Fibroblast of skin of back (primary cell): ENCODE measurements at places on chromosomes 1 and 21.
A peak's percentile ranks its signal among the peaks of the same experiment; 100 is the strongest.

- DNase-seq = no peak
Measured at GRCh38 chr1:87806379-87807094, 477.9 kb downstream of the LMO4 start.

- peak; percentile 24 for DNase-seq
Measured at GRCh38 chr1:39576016-39576657, 453 bp downstream of the PABPC4 start.

DNA sequence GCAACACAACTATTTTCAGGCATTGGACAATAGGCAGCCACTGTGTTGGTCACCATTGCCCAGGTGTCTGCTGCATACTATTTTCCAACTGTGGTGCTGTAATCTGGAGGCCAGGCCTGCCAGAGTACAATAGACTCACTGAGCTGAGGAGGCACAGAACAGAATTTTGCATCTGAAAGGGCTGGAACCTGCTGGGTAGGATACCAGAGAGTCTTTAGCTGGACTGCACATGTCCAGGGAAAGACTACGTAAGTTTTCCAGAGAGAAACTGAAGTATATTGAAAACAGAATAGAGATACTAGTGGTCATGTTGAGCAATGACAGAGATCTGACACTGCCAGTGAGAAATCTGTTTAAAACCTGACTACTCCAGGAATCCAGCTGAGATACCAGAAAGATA lies 200.8 kb downstream of the RASAL2 start:
- DNase-seq = no peak

DNA sequence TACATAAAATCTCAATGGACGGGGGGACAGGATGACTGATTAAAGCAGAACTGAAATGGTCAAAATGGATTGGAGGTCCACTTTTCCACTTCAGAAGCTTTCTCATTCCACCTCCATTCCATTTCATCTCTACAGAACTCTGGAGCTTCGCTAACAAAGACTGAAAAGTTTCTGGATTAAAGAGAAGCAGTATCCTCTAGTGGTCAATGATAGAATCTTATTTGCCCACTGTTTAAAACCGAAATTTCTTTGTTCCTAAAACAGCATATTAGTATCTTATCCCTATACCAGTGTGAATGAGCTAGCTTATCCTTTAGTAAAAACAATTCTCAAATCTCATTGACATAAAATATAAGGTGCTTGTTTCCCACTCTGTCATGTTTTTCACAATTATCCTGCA lies 890.6 kb downstream of the KCNT2 start:
- peak; percentile 54 for DNase-seq

DNA sequence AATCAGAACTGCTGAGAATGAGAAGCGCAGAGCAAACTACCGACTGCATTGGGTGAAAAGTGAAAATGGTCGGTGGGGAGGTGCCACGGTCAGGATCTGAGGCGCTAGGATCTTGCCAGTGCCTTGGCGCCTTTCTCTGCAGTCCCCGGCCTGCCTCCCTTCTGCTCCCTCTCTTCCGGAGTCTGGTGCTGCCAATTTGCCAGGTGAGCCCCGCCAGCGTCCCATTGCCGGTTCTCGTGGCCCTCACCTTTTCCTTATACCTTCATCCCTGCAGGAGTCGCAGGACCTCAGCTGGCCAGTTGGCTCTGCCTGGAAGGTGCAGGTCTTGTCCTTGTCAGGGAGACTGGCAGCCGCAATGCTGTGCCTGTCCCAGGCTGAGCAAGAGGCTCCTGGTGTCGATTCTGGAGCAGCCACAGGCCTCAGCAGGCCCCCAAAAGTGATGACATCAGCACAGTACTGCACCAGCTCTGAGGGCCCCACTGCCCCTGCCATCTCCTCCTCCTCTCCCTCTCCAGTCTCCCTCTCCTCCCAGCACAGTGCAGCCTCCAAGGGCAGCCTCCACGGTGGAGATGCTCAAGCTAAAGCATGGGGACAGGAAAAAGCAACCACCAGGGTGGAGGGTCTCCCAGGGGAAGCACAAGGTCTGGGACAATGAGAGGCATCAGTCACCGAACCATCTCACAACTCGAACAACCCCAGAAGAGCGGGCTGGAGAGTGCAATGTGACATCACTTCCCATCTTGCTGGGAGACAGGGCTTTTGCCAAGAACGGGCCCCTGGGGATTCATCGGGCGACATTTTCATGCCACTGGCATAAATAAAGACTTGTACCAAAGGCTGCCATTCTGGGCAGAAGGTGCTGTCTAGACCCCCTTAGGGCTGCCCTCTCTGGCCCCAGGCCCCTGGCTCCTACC lies 37.1 kb upstream of the H6PD start:
- DNase-seq = no peak

DNA sequence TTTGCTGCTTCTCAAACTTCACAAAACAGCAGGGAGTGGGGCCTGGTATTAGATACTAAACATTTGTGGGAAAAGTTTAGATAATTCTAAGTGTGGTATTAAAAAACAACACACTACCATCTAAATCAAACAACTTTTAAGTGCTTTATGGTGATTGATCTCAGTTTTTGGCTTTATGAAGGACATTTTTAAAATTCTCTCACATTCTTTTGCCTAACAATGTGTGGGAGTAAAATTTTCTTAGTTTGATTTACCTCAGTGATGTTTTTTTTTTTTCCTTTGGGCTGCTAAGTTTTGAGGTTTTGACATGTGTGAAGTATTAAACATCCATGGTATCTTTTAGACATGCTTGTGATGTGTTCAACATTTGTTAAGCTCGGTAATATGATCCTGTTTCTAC lies 116.2 kb downstream of the DISP1 start:
- no peak for DNase-seq

GRCh38 chr1:17976854-17977253 lies 130.7 kb upstream of the IGSF21 start:
- no peak for DNase-seq

DNA sequence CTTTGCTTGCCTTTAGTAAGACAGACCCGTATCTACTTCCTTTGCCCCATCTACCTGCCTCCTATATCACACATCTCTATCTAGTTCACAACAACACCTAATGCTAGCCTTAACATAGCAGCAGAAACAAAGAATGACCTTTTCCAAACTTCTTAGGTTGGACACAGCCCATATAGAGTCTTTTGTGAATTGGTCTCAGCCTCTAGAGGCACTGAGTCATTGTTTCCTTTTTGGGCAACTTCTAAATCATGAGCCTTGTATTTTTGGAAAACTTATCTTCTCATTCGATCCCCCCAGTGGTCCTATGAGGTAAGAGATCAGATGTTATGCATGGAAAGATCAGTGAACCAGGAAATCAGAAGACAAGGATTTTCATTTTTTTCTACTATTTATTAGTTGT lies 679.4 kb upstream of the USP24 start:
- DNase-seq = peak; percentile 61

DNA sequence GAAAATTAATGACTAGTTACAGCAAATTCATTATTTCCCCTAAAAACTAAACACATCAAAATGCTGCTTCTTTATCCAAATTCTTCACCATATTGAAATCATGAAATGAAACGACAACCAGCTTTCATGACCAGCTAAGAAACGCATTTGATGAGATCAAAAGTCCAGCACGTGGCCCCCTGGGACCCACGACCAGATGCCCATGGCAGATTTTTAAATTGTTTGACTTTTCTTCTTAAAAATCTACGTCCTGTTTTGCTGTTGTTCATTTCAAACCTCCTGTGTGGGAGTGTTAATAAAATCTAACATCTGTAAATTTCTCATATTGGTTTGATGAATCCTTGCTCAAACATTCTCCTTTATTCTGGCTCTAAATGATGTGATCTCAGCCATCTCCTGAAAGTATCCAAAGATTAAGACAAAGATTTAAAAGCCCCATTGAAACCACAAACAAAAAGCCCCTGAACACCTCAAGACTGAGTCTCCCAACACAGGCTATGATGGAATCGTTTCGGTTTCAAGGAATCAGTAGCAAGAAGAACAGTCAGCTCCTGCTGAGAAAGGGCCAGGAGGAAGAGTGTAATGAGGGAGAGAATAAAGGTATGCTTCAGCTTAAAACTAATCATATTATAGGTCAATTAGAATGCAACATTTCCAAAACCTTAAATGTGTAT lies 523.6 kb downstream of the SMYD3 start:
- DNase-seq = no peak

DNA sequence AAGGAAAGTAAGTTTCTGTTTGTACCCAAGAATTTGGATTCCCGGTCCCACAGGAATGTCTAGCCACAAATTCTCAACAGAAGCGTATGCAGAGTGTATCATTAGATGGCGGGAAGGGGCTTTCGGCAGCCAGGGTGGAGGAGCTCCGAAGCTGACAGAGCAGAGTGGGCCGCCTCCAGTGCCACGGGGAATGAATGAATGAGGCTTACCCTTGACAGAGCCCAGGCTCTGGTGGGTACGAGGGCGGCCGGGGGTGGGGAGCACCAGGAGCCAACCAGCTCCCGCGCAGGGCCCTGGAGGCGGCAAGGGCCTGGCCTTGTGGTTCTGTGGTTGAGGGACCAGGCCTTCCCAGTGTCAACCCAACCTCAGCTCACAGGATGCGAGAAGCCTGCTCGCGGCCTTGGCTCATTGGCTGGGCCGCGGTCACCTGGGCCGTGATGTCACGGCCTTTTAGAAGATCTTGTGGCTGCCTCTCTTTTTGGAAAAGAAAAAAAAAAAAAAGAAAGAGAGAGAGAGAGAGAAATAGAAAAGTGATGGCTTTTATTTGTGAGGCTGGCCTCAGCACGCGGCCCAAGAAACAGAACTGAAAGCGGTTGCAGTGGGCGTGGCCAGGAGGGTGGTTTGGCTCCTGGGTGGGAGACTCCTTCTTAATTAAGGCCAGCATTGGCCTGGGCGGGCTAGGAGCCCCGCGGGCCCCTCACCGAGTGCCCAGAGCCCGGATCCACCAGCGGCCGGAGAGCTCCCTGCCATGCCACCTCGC lies 34.9 kb upstream of the RUNX3 start:
- DNase-seq = peak; percentile 92

- DNase-seq = no peak
Measured at GRCh38 chr1:153404768-153405167, 11.6 kb upstream of the S100A7A start.

GRCh38 chr1:222709700-222710153 lies 2.6 kb downstream of the AIDA start:
- DNase-seq = no peak

DNA sequence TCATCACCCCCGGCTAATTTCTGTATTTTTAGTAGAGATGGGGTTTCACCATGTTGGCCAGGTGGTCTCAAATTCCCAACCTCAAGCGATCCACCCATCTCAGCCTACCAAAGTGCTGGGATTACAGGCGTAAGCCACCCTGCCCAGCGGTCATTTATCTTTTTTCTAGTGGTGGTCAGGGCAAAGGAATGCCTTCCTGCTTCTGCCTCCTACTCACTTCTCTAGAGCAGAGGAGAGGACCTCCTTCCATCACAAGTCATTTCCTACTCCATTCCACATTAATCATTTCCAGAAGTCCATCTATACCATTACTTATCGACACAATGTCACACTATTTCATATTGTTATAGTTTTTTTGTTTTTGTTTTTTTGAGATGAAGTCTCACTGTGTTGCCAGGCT lies 13.3 kb downstream of the FBXO42 start:
- peak; percentile 43 for DNase-seq

DNA sequence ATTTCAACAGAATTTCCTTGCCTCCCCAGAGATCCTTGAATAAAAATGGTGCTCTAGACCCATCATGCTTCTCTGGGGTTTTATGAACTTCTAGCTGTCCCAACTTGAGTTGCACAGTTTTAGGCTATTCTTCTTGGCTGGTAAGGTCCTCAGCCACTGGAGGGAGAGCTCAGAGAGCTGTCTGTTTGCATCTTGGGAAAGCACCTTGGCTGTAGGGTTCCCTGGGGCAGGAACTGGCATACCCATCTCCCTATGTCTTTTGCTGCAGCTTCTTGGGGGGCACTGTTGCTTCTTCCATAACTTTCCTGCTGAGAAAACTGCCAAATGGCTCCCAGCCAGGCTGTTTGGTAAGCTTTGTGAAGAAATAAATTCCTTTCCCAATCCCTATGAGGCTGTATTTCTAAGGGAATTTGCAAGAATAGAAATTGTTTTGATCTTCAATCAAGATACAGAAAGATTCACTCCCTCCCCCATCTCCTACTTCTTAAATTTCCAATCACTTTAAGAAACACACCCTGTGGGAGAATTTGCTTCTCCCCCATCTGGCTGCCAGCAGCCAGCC lies 8.2 kb upstream of the FMOD start:
- DNase-seq = no peak

- no peak for DNase-seq
Measured at GRCh38 chr21:32442566-32443318, 30.2 kb downstream of the EVA1C start.
